GM04503 (cell line): ENCODE measurements at places on chromosomes 2 and 18.

- no peak for DNase-seq
Observed at GRCh38 chr2:17191223-17191622, 327.0 kb downstream of the RAD51AP2 start.

DNA sequence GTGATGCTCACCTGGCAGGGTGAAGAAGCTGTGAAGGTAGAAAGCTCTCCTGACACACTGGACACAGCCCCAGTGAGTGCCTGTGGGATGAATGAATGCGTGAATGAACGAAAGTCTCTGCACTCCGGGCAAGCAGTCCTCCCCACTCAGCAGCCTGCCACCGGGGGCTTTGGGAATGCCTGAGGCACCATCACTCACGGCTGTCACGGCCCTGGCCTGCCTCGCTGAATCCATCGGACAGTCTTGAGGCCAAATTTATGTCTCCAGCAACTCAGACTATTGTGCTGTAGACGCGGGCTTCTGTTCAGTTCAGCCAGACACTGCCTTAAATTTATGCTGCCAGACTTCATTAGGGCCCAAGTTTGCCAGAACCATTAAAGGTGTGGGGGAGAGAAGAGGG lies 62.9 kb upstream of the TEX51 start:
- no peak for DNase-seq

DNA sequence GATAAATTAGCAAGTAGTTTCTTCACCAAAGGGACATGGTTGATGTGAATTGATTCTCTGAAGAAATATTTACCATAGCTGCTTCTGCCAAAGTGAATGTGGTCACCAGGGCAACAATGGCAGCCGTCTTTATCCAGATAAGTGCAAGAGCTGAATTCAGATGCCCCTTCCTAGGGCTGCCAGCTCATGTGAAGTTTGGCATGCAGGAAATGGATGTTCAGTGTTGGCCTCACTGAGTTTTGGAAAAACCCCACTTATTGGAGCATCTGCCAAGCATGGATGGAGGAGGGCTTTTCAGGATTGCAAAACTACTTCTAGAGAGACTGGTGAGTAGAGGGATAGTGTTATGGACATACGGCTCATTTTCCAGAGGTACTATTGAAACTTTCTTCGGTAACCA lies 80.8 kb downstream of the FMNL2 start:
- no peak for DNase-seq

GRCh38 chr2:4214444-4215205 lies 511.2 kb downstream of the DCDC2C start:
- DNase-seq: no peak

DNA sequence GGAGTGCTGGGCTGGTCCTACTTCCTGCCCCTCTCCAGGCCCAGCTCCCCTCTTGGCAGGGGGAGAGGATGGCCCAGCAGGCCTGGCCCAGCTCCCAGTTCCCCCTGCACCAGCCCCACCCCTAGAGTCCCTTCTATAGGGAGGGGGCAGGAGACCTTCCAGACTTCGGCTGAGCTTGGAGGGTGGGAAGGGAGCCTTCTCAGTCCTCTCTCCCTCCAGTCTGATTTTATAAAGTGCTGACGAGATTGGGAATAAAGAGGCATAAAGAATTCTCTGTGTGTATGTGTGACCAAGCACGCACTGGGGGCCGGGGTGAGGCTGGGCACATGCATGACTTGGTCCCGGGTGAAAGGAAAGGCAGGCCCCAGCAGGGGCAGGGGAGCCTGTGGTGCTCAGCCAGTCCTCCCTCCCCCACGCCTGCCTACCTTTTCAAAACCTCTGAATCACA lies 5.1 kb downstream of the CHPF start:
- DNase-seq: no peak

DNA sequence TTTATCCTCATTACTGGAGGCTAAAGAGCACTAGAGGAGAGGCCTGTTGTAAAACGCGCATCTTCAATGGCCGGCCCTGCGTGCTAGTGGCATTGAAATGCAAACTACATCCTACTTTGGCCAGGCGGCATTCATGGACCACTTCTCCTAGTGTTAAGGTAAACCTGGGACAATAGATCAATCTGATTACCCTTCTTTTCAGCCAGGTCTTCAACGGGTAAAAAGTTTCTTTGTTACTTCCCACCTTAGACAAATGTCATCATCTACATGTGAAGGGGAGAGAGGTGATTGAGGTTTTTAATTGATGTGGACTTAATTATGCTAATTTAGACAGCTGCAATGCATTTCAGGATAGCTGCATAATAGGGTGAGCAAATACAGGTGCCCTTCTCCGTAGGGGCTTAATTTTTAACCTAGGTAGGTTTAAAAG lies 628.0 kb downstream of the ZEB2 start:
- DNase-seq: no peak

- no peak for DNase-seq
Observed at GRCh38 chr2:15652801-15653200, 61.1 kb downstream of the DDX1 start.

- no peak for DNase-seq
Observed at GRCh38 chr2:68561372-68561771, 82.0 kb upstream of the PROKR1 start.

DNA sequence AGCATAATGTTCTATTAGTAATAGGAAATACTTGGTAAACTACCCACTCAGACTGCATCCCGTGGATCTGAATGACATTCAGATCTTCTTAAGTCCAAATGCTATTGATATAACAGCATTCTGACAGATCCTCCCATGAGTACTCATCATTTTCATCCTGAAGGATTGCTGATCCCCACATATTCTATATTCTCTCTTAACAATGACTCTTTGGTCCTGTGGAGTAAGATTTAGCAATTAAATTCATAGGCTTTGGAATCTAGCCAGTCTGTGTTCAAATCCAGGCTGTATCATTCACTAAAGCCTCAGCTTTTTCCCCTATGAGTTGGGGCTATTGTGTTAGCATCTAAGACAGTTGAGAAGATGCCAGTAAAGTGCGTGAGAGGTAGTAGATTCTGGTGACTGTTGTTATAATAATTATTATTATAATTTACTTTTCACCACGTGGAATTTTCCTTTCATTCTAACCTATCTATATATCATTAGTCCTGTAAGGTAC lies 591.3 kb upstream of the SYT4 start:
- DNase-seq: no peak

- DNase-seq: no peak
Observed at GRCh38 chr2:217669831-217670230, 333.0 kb downstream of the TNS1 start.

DNA sequence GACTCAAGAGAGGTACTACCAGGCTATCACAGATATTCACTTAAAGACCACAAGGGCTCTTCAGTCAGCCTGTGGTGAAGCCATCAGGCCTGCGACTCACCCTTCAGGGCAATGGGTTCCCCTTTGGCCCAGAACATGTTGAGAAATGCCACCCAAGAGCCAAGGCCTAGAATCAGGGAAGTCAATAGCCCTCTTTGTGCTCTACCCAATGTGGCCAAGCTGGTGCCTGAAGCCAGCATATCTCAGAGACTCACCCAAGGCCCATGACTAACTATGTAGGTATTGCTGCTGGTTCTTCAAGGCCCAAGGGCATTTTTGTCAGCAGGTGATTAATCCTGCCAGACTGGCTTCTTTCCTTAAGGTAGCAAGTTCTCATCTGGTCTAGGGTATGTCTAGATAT lies 338.9 kb upstream of the SETBP1 start:
- DNase-seq: no peak

GRCh38 chr2:211498551-211499205 lies 942.3 kb downstream of the CPS1 start:
- no peak for DNase-seq

DNA sequence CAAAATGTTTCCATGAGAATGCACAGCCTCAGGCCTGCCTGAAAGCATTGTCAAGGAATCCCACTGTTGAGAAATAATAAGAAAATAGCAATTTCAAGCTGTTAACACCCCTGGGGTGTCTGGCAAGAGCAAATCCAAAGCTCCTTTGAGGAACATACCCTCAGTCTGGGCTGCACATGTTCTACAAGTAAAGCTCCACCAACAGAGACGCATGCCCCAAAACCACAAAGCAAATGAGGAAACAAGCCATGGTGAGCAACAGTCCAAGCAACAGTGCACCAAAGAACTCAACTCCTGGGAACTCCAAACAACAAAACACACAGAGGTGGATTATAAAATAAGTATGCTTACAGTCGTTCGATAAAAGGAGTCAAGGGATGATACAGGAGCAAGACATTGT lies 40.3 kb downstream of the CYP27C1 start:
- DNase-seq: peak; percentile 77

- no peak for DNase-seq
Observed at GRCh38 chr2:15668611-15669305, 77.1 kb downstream of the DDX1 start.

DNA sequence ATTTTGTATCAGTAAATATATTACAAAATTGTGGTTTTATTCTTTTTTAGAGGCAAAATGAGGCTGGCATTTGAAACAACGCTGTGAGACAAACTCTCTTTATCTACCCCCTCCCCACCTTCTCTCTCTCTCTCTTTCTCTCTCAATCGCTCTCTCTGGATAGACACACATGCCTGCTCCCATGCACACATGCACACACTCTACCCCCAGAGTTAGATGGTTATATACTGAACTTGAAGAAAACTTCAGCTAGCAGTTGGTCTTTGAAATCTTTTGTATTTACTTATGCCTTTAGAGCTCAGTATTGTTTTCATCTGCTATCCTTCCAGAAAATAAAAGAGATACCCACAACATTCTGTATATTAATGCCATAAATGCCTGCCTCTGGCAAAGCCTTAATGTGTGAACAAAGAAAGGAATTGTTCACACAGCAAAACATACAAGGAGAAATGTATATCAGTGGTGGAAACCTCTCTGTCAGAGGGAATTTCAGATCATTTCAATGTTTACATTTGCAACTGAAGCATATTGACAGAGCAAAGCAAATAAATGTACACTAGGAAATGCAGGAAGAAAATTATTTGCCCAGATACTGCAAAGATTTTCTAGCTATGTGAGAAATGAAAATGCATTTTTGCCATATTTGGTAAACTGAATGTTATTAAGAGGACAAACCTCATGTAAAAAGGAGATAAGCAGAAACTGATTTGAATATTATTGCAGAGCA lies 217.0 kb upstream of the UBE2E3 start:
- no peak for DNase-seq

GRCh38 chr2:100791936-100792308 lies 28.0 kb upstream of the NPAS2 start:
- no peak for DNase-seq

DNA sequence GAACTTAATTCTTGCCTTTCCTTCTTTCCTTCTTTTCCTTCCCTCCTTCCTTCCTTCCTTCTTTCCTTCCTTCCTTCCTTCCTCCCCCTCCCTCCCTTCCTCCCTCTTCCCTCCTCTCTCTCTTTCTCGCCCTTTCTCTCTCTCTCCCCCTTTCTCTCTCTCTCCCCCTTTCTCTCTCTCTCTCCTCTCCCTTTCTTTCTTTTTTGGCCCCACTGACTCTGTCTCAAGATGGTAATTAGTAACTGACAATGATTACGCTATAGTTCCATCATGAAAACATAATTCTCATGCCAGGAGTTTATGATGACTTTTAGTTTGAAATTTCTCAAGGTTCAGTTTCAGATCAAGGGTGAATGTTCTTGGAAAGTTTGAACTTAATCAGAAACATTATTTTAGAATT lies 14.8 kb upstream of the CTLA4 start:
- DNase-seq: no peak

- DNase-seq: no peak
Observed at GRCh38 chr2:226548732-226549131, 250.9 kb downstream of the IRS1 start.
